Choroid plexus epithelial cell (primary cell): ENCODE measurements at places on chromosomes 2 and 18.

GRCh38 chr2:49360407-49360767 is 206.1 kb upstream of the FSHR start:
- DNase-seq, result no peak

DNA sequence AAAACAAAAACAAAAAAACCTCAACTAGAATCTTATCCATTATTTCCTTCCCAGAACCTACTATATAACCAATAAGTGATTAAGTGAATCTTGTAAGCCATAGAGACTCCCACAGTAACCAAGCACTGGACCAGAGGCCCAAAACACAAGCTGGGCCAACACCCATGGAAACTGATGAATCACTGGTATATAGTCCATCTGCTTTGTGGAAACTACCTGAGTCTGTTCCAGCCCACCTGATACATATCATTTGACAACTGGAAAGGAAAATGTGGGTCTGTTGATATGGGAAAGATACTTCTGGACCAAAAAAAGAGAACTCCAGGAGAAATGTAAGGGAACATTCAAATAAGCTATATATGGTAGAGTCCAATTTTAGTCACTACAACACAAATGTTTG is 252.8 kb downstream of the MREG start:
- no peak for DNase-seq

GRCh38 chr2:112256654-112257053 is 1.8 kb upstream of the ZC3H8 start:
- no peak for DNase-seq

GRCh38 chr2:149860276-149860921 is 272.8 kb upstream of the MMADHC start:
- DNase-seq, result peak; percentile 97

GRCh38 chr2:237892478-237892877 is 33.1 kb downstream of the RAMP1 start:
- peak; percentile 33 for DNase-seq

DNA sequence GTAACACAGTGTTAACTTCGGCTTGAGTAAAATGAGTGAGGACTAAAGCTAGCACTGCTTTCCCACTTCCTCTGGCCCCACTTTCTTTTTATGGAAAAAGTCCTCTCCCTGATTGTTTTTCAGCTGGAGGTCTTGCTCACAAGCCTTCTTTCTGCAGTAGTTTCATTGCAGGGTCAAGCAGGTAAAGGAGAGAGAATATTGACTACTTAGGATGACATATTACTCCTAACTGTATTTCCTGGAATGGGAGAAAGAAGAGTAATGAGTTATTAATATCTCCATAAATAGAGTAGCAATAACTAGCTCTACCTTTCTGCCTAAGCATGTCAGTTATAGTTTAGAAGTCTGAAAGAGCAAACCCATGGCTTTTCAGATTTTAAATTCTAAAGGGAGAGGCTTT is 45.0 kb downstream of the MAP4K4 start:
- DNase-seq, result no peak

DNA sequence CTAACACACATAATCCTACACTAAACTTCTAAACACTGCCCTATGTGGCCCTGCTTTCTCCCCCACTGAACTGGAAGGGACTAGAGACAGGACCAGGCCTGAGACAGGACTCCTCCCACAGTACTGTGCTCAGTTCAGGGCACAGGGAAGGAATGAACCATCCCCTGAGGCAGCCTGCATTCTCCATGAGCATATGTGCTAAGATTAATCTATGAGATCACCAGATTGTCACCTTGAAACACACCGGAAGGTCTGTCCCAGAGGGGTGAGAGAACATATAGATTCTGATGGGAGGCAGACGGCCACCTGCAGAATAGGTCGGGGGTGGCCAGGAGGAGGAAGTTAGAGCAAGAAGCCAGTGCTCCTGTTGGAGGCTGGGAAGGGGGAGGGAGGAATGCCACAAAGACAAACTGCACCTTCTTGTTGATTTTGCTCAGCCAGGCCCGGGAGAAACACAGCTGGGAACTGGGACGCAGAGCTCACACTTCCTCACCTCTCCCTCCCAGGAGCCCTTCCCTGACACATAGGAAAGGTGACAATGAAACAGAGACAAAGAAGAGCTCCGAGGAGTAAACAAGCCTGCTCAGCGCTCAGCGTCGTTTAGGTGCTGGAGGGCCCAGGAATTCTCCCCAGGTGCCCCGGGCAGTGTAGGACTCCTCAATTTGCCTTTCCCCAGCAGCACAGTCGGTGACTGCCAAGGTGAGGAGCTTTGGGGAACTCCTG is 52.1 kb downstream of the ZBTB7C start:
- no peak for DNase-seq

- DNase-seq, result no peak
Measured at GRCh38 chr2:10331027-10331701, 28.5 kb downstream of the HPCAL1 start.

DNA sequence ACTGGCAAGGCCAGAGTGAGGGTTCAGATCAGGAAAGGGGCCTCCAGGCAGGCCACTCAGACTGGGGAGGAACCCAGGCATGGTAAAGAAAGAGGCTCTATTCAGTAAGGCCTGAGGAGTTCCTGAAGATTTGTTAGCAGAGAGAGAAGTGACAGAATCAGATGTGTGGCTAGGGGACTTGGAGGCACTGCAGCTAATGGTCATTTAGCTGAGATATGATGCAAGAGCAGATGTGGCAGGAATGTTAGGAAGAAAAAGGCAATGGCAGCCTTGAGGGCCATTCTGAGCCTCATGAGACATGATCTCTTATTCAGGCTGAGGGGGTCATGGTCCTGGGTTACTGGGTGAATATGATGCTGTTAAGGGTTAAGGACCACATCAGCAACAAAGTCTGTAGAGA is 73.4 kb downstream of the CCDC93 start:
- no peak for DNase-seq

- DNase-seq, result peak; percentile 79
Measured at GRCh38 chr2:226760412-226761194, 39.0 kb downstream of the IRS1 start.

DNA sequence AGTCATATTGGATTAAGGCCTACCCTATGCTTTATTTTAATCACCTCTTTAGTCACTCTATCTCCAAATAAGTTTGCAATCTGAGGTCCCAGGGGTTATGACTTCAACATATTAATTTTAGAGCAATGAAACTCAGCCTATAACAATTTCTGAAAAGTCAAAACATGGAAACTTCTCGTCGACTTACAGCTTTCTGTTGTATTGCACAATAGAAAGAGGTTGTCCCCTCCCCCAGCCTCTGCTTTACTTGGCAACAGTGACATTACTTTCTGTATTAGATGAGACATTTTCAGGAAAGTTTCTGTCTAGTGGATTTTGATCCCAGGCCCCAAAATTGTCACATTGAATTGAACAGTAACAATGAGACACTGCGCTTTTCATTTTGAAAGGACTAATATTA is 326.4 kb downstream of the THSD7B start:
- peak; percentile 1 for DNase-seq

DNA sequence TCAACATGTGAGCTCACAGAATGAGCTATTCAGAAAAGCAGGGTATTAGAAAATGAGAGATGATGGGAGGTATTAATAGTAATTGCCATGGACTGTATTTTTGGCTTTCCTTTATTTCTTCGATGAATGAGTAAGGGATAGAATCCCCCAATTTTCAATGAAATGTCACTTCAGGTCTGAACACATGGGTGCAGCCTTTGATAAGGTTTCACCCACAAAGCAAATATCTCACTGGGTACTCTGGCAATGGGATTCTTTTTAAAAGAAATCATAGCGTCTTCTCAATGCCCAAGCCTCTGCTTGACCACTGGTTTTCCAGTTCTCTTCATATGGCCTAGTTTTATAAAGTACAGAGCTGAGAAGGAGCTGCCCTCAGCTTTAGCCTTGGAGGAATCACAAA is 610.5 kb upstream of the FANCL start:
- peak; percentile 13 for DNase-seq

DNA sequence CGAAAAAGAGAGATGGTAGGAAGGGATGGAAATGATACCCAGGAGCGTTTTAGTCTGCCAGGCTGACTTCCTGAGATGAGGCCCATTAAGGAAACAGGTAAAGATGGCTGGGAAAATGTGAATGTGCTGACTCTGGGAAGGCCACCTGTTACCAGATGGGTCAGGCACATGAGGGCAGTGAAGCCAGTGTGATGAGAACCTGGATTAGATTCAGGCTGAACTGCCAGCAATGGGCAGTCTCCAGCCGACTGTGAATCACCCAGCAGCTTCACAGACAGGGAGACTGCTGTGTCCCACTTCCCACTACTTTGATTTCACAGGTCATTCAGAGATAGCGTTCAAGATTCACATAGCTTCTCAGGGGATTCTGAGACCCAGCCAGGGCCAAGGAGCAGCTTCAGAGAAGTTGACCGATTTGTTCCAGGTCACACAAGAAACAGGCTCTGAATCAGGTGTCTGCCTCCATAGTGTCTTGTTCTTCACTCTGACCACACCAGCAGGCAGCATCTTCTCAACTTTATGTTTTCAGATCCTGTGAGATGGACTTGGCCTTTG is 26.4 kb downstream of the CAPN13 start:
- DNase-seq, result no peak

DNA sequence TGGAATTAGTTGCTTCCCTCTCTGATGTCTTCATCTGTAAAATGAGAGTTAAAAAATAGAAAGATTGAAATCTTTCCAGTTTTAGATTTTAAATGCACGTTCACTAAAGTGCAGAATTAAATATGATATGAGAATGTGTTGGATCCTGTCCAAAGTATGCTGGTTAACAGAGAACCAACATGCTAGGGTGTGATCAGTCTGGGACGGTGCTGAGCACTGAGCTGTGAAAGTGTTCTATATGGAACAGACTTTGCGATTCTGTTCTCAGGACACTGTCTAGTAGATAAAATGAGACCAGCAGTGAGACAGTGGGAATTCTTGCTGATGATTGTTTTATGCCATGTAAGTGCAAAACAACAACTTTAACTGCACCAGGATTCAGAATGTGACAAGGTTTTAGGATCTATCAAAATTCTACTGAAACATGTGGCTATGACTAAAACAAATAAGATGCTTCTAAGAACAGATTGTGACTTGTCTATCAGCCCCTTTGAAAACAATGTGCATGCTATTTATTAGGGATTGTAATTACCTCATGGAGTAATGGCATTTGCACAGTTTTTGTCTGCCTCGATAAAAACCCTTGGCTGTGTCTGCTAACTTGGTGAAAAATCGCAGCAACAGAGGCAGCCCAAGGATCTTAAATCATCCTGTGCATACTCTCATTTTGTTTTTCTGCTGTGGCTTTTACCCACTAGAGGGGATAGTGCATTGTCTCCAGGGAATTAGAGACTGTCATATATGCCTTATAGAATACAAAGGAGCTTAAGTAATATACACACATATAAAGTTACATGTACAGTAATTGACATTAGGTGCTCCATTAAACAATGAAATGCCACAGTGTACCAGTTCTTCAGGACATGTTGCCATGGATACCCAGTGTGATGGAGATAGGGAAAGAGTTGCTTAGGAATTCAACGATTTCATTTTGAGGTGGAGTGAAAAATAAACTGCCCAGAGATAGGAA is 55.1 kb downstream of the MAP3K20 start:
- peak; percentile 62 for DNase-seq

DNA sequence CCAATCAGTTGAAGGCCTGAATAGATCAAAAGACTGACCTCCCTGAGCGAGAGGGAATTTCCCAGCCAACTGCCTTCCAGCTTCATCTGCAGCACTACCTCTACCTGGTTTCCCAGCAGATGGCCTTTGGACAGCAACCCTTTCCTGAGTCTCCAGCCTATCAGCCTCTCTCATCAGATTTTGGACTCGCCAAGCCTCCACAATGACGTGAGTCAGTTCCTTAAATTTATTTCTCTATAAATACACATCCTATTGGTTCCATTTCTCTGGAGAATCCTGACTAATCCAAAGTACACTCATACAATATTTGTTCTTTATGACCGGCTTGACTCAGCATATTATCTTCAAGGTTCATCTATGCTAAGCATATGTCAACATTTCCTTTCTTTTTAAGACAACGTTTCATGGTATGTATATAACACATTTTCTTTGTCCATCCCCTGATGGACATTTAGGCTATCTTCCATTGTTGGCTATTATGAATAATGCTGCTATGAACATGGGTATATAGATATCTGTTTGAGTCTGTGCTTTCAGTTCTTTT is 294.6 kb downstream of the LRATD1 start:
- no peak for DNase-seq

GRCh38 chr2:109275120-109276012 is 146.4 kb downstream of the SH3RF3 start:
- DNase-seq, result peak; percentile 73

- DNase-seq, result peak; percentile 53
Measured at GRCh38 chr2:210399440-210400041, 77.0 kb downstream of the LANCL1 start.

DNA sequence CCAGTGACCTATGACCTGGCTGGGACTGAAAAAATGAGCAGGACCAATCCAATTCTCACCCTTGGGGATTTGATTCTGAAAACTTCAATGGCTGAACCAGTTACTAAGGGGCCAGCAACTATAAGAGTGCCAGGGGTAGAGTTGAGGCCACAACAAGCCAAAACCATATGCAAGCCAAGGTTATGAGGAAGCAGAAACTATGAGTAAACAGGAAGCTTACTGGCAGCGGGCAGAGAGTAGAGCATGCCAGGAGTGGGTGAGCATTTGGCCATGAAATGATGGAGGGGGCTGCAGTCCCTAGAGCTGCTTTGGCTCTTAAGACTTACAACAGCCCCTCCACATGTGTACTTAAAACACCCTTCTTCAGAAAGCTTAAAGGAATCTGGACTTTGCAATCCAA is 82.4 kb downstream of the RBMS1 start:
- no peak for DNase-seq

DNA sequence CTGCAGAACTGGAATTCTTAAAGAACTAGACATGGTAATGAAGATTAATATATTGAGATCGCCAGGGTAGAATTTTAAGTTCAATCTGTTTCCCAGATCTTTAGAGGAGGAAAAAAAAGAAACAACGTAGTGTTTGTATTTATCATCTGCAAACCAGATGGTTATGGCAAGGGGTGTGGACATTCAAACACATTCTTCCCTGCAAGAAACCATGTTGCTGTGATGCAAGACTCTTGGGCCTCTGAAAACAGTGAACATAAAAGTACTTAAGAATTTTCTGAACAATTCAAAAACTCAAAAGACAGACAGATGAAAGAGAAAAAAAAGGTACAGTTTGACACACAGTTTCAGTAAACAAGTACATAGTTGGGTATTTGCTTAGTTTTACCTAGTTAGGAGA is 35.6 kb downstream of the COL5A2 start:
- peak; percentile 91 for DNase-seq

- peak; percentile 85 for DNase-seq
Measured at GRCh38 chr2:131104487-131105155, 515 bp upstream of the PLEKHB2 start.

GRCh38 chr2:37730037-37730818 is 58.8 kb upstream of the CDC42EP3 start:
- DNase-seq, result no peak

- DNase-seq, result no peak
Measured at GRCh38 chr18:58670404-58671110, 708 bp upstream of the MALT1 start.
